ENCODE measurements at places on chromosomes 6 and 20.

DNA sequence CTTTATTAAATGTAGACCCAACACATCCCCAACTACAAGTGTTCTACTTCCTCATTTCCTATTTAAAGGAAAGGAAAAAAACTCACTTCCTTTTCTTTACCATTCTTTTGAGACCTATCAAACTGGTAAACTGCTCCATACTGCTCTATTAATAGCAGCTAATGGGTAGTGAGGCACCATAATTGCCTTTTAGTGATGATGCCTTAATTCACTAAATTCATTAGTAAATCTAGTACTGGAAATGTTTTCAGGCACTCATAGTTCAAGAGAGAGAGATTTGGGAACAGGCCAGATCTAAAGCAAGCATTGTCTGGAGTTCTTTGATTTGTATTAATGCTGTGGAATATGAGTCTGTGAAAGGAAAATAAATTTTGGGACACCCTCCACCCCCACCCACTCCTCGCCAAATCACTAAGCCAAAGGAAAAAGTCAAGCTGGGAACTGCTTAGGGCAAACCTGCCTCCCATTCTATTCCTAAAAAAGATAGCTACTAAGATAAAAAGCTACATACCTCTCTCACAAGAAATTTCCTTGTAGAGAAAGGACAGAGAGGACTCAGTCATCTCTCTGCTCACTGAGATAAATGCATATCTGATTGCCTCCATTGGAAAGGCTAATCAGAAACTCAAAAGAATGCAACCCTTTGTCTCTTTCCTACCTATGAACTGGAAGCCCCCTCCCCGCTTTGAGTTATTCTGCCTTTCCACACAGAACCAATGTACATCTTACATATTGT, 13.6 kb upstream of the IBTK start:
- no peak for DNase-seq

DNA sequence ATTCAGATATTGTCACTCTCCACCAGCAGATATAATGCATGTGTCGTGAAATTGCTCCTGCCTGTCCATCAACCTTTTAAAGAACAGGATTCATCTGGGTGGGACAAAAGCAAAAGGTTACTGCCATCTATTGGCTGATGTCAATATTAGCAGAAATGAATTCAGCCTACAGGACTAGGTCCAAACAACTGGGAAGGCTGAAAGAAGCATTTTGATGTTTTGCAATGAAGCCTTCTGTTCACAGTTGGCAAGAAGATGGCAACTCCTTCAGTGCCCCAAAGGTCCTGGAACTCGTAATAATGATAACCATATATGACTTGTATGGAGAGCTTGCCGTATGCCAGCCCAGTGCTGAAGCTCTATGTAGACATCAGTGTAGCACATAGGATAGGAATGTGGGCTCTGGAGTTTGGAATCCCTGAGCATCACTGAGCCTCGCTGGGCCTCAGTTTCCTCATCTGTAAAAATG, 7.5 kb downstream of the BCAS1 start:
- DNase-seq: no peak

DNA sequence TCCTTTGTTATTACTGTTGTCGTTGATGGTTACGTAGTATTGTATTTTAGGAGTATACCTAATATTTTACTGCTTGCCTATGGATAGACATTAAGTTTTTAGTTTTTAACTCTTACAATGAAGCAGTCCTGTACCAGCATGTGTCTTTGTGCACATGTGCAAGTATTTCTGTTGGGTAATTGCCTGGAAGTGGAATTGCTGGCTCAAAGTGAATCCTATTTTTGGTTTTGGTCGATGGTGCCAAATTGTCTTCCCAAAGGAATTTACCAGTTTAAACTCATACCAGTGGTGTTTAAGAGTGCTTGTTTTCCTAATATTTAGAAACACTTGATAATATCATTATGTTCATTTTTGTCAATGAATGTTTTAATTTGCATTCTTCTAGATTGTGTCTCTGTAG, 75.5 kb downstream of the ANKS1A start:
- no peak for DNase-seq

- DNase-seq: no peak
Observed at GRCh38 chr6:7136859-7137334, 29.1 kb downstream of the RREB1 start.

Data from NCI-H748 treated with DMSO at 0.1 percent for 48 hours (cell line).